ENCODE measurements at places on chromosomes 11 and 22.

- DNase-seq: no peak
Observed at GRCh38 chr11:75182664-75183063, 31.8 kb downstream of the SLCO2B1 start.

GRCh38 chr11:88301488-88302140, 35.9 kb downstream of the CTSC start:
- no peak for DNase-seq

DNA sequence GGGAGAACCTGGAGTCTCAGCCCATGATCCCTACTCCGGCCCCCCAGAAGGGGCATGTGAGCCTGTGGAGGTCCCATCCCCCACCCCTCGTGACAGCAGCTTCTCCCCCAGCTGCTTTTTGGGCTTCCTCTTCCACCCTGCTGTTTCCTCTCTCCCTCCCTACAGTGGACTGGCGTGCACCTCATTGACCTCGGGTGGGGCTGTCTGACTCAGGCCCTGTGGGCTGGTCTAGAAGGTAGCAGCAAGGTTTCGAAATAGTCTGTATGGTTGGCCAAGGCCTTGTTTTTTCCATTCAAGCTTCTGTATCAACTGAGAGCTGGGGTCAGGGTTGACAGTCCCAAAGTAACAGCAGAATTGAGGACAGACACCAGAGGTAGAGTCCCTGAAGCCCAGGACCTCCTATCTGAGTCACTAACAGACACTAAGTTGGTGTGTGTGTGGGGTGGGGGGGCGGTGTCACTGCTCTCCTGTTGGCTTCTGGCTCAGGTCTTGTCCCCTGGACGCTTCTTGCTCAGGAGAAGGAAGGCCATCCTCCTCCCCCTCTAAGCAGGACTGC, 7.7 kb downstream of the SLC37A2 start:
- DNase-seq: peak; percentile 89

DNA sequence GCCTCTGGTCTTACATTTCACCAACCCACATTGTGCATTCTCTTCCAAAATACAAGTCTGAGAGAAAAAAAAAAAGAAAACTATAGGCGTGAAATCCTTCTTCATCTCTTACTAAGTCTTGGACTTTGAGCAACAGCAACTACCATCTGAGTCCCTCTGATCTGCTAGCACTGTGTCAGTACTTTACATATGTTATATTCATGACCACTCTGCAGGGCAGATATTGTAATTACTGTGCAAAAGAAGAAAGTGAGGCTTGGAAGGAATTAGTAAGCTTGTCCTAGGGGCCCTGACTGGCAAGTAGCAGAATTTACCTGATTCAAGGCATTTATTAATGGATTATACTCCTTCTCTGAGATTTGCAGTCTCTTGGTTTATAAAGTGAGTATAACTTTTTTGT, 52.7 kb upstream of the EED start:
- DNase-seq: no peak

GRCh38 chr11:103958475-103959215, 77.8 kb upstream of the DDI1 start:
- no peak for DNase-seq

DNA sequence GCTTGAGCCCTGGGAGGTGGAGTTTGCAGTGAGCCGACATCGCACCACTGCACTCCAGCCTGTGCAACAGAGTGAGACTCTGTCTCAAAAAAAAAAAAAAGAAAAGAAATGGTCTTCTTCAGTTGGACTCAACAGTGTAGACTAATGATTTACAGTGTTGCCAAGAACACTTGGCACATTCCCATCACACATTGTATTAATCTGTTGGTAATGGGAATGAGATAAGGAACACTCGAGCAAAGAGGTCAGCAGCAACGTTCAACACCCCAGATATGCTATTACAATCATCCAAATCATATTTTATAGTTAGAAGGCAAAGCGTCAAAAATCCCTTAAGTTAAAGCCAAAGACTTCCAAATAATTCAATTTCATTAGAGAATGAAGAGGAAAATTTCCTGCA, 14.5 kb downstream of the CDON start:
- no peak for DNase-seq

DNA sequence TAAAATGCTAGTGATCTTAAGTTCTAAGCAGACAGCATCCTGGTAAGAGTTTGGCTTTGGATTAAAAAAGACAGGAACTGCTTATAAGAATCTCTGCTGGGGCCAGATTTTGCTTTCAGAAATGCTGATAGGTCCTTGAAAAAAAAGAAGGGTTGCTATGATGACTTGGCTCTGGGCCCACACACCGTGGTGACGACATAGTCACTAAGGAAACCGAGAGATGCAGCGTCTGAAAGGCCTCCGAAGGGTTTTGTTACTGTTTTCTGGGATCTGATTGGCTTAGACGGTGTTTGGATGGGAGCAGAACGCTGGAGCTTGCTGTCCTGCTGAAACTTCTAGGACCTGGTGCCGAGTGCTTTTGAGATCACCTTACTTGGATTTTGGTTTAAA, 8.4 kb downstream of the FAM118A start:
- DNase-seq: peak; percentile 74

DNA sequence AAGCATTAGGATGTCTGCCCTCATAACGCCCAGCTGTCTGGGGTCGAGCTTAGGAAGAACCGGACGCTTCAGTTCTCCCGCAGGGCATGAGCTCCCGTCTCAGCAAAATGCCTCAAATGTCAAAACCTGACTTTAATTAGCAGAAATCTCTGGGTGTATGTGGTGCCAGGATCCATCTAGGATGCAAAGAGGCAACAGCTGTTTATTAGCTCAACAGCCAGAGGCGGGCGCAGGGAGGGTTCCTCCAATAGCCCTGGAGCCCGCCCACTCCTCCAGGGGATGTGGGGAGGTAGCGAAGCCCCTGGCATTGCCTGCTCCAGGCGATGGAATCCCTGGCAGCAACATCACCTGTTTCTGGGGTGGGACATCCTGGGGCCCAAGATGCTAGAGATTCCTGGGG, 39.4 kb upstream of the RTL6 start:
- DNase-seq: peak; percentile 27

DNA sequence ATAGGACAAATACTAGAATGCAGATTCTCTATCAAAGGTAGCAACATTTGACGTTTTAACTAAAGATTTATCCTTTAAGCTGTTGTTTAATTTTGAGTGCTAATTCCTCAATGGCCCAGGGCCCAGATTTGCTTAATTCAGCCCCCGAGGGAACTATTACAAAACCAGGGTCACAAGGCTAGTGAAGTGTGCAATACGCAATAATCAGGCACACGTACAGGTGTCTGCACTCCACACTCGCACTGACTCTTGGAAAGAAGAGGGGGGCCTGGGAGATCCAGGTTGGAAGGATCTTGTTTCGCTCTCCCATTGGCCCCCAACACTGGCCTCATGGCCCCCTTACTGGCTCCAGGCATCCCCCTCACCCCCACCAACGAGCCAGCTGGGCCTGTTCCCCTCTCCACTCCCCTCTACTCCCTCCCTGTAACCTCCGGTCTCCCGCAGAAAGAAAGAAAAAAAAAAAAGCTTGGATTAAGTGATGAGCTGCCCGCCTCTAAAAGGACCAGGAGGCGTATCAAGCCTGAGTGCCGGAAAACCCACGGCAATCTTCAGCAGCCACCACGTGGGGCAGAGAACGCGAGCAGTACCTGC, 2.2 kb upstream of the KIRREL3 start:
- DNase-seq: no peak

All from upper lobe of right lung (tissue), 1 donor.